Activated CD4-positive, CD25-positive, alpha-beta regulatory T cell treated with anti-CD3 and anti-CD28 coated beads, Interleukin-2, amount 50 U/mL, for 72 hours (primary cell): ENCODE measurements at places on chromosomes 13 and 19.

- no peak for DNase-seq
Observed at GRCh38 chr13:114319441-114319913, 5.2 kb downstream of the CHAMP1 start.

GRCh38 chr13:51797664-51798488 is 6.1 kb downstream of the DHRS12 start:
- DNase-seq, result no peak

DNA sequence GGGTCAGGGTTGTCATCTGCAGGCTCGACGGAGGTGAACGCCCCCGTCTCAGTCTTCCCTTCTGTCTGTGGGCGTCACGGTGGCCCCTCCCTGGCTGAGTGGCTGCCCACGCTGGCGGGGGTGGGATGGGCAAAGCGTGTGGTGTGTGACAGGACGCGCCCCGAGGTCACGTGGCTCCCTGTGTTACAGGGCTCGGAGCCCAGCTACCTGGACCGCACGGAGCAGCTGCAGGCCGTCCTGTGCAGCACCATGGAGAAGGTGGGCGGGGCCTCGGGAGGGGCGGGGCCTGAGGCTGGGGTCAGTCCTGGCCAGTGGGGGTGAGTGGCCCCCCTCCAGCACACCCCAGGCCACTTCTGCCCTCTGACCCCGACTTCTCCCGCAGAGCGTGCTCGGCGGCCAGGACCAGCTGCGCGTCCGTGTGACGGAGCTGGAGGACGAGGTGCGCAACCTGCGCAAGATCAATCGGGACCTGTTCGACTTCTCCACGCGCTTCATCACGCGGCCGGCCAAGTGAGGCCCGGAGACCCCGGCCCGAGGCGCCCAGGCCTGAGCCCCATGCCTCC is 6.3 kb upstream of the GRIN3B start:
- no peak for DNase-seq

DNA sequence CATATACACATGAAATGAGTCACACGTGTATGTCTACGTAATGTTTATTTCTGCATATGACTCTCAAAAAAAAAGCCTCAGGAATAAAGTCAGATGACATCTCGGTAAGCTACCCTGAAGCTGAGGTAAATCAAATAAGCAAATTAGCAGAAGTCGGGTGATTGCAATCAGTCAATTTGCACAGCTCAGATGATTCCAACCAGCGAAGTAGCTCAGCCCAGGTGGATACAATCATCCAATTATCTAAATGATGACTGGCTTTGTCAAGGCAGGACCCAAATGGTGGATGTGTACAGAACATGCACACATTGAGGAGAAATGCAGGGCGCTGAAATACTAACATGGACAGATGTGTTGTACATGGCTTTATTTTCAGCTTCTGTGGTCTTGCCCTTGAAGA is 148.5 kb downstream of the ZNF486 start:
- DNase-seq, result no peak

- peak; percentile 47 for DNase-seq
Observed at GRCh38 chr19:45153339-45154063, 7.3 kb downstream of the NKPD1 start.

DNA sequence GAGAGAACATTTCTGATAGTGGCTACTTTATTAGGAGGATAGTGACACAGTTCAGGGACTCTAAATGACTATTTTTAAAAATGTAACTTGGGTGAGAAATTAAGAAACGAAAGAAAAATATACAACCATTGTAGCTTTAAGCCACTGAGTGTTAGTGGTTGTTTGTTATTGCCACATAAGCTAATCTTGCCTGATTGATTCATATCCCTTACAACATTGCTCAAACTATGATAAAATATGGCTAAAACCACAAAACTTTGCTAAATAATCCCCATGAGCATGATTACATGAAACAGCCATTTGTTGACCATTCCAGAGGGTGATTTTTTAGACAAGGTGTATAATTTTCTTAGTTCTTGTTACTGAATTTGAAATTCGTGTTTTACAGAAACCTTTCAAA is 343.4 kb downstream of the SLITRK5 start:
- DNase-seq, result no peak

DNA sequence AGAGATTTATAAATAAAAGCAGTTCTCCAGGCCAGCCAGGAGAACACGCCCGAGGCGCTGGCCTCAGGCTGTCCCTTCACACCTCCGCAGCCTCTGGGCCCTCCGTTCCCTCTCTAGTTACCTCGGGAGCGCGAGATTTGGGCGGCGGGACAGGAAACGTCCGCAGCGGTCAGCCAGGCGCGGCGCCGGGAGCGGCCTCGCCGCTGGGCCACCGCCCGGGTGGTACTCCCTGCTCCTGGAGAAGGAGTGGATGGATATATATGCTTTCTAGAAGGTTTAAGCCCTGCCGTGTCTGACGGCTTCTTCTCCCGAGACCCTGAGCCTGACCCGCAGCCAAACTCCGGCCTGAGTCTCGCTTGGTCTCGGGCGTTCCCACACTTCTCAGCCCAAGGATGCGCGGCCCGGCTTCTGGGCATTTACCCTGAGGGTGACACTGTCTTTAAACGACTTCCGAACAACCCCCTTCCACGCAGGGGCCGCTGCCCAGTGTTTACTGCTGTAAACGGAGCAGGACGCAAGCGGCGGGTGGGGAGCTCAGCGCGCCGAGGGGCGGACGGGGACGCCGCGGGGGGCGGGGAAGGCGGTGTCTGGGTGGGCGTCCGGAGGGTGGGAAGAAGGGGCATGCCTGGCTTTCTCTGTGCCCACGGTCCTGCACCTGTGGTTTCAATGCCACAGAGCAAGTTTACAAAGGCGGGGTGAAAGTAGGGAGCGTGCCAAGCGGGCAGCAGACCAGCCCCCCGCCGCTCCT is 2.0 kb upstream of the ZIC2 start:
- peak; percentile 30 for DNase-seq

DNA sequence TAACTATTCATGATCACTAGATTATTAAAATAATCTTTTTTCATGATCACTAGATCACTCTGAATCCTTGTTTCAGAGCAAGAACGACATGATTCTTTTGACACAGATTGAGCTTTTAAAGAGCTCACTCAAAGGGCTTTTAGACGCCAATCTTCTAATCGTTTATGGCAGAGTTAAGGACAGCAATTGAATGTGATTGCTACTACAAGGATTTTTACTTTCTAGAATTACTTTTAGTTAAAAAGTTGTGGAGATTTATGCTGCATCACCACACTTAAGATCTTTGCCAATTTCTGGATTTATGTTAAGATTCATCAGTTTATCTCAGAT is 1.3 kb downstream of the EXOSC8 start:
- no peak for DNase-seq

DNA sequence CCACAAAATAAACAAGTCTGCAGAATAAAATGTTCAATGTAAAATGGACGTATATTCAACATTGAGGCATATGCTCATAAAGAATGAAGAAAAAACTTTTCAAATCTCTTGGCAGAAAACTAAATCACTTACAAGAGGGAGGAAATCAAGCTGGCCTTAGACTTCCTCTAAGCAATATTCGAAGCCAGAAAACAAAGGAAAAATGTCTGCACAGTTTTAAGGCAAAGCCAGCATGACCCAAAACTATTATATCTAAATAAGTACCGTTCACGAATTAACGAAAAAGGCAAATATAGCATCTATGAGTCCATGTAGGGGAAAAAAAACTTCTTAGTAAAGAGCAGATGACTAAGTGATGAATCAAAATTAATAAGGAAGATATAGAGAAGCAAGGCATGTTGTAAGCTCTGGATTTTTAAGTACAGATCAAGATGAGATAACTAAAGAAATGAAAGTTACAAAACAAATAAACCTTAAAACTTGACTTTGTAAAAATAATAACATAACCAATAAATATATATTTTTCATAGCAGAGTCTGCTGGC is 101.3 kb downstream of the KCNRG start:
- no peak for DNase-seq

- no peak for DNase-seq
Observed at GRCh38 chr19:46967578-46968032, 52.0 kb upstream of the NPAS1 start.

GRCh38 chr13:33787051-33787591 is 30.8 kb upstream of the RFC3 start:
- no peak for DNase-seq

DNA sequence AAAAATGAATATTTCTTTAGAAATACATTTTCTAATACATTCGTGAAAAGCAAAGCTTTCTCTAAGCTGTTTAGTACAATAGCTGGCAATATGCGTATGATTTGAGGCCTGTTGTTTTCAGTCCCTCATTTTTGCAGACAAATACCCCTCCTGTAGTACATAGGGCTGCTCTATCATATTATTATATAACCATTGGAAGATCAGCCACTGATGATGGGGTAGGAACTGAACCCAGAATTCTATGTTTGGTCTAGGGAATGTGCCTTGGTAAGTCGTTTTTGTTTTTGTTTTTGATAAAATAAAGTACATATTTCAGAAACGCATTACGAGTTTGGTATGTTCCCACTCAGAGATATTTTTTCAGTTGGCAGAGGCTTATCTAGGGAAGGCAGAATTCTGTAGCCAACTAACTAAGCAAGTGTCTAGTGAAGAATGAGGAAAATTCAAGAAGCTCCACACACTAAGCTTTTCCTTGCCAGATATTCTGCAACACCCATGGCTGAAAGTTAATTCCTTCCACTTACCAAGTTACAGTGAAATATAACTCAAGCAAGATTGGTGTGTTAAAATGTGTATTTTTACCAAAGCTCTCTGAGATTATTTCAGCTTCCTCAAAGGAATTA is 656.9 kb upstream of the MIR17HG start:
- DNase-seq, result no peak
